Fibroblast of lung (primary cell): ENCODE measurements at places on chromosomes 16 and 17. TPM values are rescaled to one million over a fixed set of nuclear protein-coding genes. Genes with fewer than 3 reads are reported as not detected.

- H3K36me3 ChIP-seq, result peaks cover 16% of the 10 kb centered on the region
- H3K27ac ChIP-seq, result no peak overlapping the region
- DNase-seq, result no peak
- no peaks in the 10 kb centered on the region for H3K27me3 ChIP-seq
These were observed 17.5 kb downstream of the WIPI1 start for GRCh38 chr17:68439656-68440290.

DNA sequence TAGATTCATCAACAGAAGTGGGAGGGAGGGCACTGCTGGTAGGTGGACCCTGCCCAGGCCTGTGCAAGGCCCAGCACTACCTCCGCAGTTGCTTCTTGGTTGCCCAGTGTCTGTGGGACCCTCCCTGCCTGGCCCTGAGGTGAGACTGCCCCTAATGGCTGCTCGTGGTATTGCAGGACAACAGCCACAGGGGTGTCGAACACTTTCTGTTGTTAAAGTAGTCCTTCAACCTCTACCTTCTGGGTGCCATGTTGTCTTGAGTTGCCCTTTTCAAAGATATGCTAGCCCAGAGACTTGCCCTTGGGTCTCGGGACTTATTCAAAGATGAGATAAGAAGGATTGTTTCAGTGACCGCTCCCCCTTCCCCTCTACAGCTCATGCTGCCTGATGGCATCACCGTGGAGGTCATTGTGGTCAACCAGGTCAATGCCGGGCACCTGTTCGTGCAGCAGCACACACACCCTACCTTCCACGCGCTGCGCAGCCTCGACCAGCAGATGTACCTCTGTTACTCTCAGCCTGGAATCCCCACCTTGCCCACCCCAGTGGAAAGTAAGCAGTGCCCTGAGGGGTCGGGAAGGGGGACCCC, 29.1 kb downstream of the AKAP1 start:
- no peak overlapping the region for H3K27ac ChIP-seq
- no peaks in the 10 kb centered on the region for H3K27me3 ChIP-seq
- H3K36me3 ChIP-seq, result peaks cover 2% of the 10 kb centered on the region
- no peaks in the 10 kb centered on the region for H3K4me1 ChIP-seq

GRCh38 chr17:70848785-70849184, 679.5 kb downstream of the KCNJ2 start:
- DNase-seq, result peak; percentile 61
- no peak overlapping the region for H3K4me3 ChIP-seq

GRCh38 chr17:75344666-75345065, 55.4 kb upstream of the SLC25A19 start:
- H3K27me3 ChIP-seq, result no peaks in the 10 kb centered on the region
- H3K4me3 ChIP-seq, result no peak overlapping the region
- no peak for DNase-seq
- no peaks in the 10 kb centered on the region for H3K4me1 ChIP-seq

- H3K4me1 ChIP-seq, result peaks cover 8% of the 10 kb centered on the region
- no peaks in the 10 kb centered on the region for H3K27me3 ChIP-seq
- DNase-seq, result no peak
- no peak overlapping the region for H3K27ac ChIP-seq
- H3K36me3 ChIP-seq, result peaks cover 11% of the 10 kb centered on the region
- H3K4me3 ChIP-seq, result no peak overlapping the region
These were observed 5.1 kb downstream of the COPRS start for GRCh38 chr17:31853911-31854470.

DNA sequence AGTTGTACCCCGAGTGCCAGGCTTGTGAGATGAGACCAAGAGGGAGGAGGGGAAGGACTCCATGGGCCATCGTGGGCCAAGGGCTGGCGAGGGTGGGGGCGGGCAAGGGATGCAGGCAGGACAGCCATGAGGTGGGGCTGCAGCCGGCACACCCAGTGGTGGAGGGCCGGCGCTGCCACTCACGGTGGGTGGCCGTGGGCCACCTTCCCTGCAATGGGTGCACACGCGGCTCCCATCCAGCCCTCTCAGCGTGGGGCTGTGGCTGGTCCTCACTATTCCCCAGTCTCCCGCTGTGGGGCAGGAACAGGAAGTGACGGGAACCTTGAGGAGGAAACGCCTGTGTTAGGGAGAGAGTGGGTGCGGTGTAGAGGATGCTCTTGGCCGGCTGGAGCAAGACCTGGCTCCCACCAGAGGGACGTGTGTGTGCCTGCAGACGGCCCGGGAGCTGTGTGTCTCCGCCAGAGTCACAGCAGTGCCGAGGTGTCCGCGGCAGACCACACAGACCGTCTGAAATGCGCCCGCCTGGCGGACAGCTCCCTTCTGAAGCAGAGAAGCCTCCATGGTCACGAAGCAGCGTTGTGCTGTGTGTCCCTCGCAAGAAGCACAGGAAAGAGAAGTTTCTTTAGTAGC, 23.6 kb downstream of the CIBAR2 start:
- no peaks in the 10 kb centered on the region for H3K27me3 ChIP-seq
- peaks cover 2% of the 10 kb centered on the region for H3K36me3 ChIP-seq
- H3K4me3 ChIP-seq, result no peak overlapping the region
- no peaks in the 10 kb centered on the region for H3K4me1 ChIP-seq
- DNase-seq, result no peak

GRCh38 chr17:61335105-61335844, 64.4 kb upstream of the TBX2 start:
- peak; percentile 88 for DNase-seq
- no peak overlapping the region for H3K4me3 ChIP-seq
- peak overlapping the region; percentile 68 for H3K27ac ChIP-seq
- no peaks in the 10 kb centered on the region for H3K27me3 ChIP-seq
- no peaks in the 10 kb centered on the region for H3K36me3 ChIP-seq

C16orf46 gene
- total RNA-seq, result 0.51 TPM in 1 of 2 replicates, not detected in the other

KRTAP4-5 gene
- total RNA-seq, result not detected in 2 replicates

TOM1L1 gene
- total RNA-seq, result 23.1 and 34.7 TPM in 2 replicates

MPP2 gene
- total RNA-seq, result 1.3 and 2.1 TPM in 2 replicates
